ENCODE measurements at places on chromosomes 6 and 20.

- DNase-seq, result no peak
These were observed 54.8 kb downstream of the CEP43 start for GRCh38 chr6:167053895-167054530.

GRCh38 chr20:37903317-37904007 lies 535 bp downstream of the VSTM2L start:
- peak; percentile 73 for DNase-seq

- DNase-seq, result no peak
These were observed 142.8 kb downstream of the COL21A1 start for GRCh38 chr6:56104591-56104990.

GRCh38 chr6:85756982-85757381 lies 114.3 kb upstream of the SYNCRIP start:
- DNase-seq, result peak; percentile 22

DNA sequence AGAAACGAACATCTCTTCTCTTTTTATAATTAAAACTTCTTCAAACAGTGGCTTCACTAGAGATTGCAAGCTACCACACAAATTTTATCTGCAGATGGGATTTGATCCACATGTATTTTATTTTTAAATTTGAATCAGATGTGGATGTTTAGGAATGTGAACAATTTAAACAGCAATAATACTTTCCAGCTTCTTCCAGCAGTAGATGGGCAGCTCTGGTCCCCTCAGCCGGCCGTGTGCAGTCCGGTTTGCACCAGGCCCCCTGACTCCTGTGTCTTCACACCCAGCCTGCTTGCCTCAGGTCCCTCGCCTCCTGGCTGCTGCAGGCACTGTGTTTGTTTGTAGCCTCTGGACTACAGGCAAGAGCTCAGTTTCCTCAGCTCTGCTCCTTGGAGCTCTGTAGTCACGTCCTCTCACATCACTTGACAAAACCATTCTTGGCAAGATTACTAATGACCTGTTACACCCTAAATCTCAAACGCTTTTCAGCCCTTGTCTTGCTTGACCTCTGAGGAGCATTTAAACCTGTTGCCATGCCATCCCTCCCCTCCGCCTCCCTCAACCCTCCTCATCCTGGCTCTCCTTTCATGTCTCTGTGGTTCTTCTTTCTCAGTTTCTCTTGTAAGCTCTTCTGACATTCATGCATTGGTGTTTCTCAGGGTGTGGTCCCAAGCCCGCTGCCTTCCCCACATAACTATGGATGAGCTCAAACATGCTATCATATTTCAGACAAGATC lies 13.2 kb upstream of the ZBTB24 start:
- DNase-seq, result no peak

- no peak for DNase-seq
These were observed 113.3 kb upstream of the CDYL start for GRCh38 chr6:4662886-4663285.
